ENCODE measurements at places on chromosomes 2 and 18.

DNA sequence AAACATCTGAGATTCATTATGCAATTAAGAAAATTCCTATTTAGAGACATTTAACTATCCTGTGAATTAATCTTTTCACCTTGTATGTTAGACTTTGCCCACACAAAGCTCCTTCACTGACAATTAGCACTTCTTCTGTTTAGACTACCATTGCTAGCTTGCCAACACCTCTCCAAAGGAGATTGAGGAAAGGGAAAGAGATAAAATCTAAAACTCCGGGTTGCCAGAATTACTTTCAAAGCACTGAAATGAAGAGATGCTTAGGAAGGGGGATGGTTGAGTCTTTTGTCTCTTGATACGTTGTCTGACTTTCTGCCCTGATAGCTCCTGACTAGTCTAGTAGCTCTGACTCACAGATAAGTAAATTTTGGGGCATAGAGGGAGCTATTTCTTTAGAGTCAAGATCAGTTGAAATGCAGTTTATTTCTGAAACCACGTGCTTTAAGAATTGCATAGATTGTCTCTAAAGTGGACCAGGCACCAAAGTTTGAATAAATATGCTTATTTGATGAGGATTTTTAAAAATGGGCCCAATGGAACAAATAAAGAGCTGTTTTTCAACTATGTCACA is 74.1 kb upstream of the DSEL start:
- peak; percentile 54 for DNase-seq

DNA sequence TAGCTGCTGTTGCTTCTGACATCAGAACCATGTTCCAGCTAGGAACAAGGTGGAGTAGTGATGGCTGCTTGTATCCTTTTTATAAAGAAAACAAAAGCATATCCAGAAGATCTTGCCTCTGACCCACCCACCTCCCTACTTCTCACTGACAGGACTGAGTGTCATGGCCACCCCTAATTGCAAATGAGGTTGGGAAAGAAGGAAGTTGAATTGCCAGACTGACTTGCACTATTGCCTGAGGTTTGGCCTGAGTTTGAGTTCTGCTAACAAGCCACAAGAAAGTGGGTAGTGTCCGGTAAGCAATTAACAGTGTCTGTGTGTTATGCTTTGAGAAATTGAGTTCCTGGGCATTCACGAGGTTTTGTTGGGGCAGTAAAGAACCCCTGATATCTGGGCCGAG is 22.8 kb downstream of the SGPP2 start:
- no peak for DNase-seq

DNA sequence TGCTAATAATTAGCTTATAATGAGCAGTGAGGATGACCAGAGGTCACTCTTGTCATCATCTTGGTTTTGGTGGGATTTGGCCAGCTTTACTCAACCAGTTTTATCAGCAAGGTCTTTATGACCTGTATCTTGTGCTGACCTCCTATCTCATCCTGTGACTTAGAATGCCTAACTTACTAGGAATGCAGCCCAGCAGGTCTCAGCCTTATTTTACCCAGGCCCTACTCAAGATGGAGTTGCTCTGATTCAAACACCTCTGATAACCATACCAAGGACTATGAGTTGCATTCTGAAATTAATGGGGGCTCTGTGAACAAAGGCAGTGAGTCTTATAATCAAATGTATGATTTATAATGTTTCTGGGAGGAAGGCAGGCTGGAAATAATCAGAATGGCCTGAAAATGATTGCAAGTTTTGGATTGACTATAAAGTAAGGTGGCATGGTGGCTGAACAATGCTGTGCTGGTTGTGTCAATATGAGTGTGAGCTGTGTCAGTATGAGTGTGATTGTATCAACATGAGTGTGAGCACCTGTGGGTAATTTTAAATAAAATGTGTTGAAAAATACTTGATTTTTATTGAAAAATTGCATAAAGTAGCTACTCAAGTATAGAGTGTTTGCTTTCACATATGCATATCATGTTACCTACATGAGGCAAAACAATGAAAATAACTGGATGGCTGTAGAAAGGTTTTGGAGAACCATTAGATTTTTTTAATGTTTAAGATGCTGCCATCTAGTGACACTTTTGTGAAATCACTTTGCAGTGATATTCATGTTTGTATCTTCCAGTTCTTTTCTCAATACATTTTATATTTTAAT is 103.0 kb downstream of the KYNU start:
- DNase-seq: peak; percentile 61

- DNase-seq: no peak
These were observed 1374.9 kb upstream of the CELF4 start for GRCh38 chr18:38940475-38940862.

DNA sequence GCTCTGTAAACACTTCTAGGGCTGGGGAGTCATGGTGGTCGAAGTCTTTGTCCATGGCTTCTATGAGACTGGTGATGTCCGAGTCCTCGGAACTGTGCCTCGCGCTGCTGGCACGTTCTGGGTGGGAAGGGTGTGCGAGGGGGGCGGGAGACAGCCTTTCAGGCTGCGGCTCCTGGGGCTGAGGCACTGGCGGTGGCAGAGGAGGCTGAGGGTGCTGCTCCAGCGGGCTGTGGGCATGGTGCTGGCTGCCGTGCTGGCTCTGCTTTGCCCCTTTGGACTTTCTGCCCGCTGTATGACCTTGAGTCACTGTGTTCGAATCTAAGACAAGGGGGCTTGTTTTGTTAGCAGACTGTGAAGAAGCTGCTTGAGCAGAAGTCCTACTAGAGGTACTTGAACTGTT is 79.0 kb downstream of the ZAP70 start:
- no peak for DNase-seq

GRCh38 chr2:60318544-60318943 is 234.9 kb downstream of the BCL11A start:
- no peak for DNase-seq

DNA sequence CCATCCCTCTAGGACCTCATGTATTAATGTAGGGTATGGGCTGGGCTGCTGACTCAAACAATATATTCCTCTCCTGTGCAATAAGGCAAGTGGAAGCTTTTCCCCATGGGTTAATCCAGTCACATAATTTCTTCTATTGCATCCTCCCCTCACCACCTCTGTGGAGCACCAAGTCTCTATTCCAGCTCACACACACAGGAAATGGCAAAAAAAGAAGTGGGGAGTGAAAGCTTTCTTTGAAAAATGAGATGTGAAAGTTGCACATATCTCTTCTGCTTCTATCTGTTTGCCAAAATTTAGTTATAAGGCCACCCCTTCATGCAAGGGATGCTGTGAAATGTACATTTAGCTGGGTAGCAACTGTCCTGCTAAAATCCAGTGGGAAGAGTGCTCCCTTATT is 121.3 kb downstream of the CDC42EP3 start:
- DNase-seq: no peak

GRCh38 chr2:139048017-139048416 is 267.8 kb upstream of the NXPH2 start:
- DNase-seq: no peak

GRCh38 chr2:62186156-62186905 is 9.6 kb upstream of the B3GNT2 start:
- no peak for DNase-seq

DNA sequence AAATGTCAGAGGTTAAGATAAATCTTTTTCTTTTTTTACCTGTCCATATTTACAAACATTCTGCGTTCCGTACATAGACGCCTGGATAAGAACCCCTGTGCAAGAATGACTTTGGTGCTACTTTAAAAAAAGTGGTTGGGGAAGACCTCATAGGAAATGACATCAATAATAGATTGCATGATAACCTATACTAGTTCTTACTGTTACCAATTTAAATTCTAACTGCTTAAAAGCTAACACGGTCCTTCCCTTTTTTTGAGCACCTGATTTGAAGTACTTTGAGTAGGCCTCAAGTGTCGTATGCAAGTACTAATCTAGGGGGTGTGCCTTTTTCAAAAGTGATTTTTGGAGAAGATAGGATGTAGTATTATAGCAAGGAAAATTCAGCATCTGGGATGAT is 2.1 kb downstream of the SLC39A10 start:
- peak; percentile 10 for DNase-seq

DNA sequence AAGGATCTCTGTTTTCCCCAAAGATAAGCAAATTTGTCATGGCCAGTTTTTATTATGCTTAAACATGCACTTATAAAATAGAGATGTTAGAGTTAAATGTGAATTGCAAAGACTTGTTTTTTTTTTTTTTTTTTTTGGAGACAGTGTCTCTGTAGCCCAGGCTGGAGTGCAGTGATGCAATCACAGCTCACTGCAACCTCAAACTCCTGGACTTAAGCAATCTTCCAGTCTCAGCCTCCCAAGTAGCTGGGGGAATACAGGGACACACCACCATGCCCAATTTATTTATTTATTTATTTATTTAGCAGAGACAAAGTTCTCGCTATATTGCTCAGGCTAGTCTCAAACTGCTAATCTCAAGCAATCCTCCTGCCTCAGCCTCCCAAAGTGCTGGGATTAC is 15.1 kb downstream of the PHOSPHO2 start:
- DNase-seq: peak; percentile 47

GRCh38 chr2:28287256-28287915 is 105.3 kb upstream of the FOSL2 start:
- DNase-seq: peak; percentile 44

- no peak for DNase-seq
These were observed 64.4 kb downstream of the KLHL29 start for GRCh38 chr2:23449413-23449812.

GRCh38 chr2:102433973-102434654 is 11.2 kb downstream of the IL18RAP start:
- no peak for DNase-seq

DNA sequence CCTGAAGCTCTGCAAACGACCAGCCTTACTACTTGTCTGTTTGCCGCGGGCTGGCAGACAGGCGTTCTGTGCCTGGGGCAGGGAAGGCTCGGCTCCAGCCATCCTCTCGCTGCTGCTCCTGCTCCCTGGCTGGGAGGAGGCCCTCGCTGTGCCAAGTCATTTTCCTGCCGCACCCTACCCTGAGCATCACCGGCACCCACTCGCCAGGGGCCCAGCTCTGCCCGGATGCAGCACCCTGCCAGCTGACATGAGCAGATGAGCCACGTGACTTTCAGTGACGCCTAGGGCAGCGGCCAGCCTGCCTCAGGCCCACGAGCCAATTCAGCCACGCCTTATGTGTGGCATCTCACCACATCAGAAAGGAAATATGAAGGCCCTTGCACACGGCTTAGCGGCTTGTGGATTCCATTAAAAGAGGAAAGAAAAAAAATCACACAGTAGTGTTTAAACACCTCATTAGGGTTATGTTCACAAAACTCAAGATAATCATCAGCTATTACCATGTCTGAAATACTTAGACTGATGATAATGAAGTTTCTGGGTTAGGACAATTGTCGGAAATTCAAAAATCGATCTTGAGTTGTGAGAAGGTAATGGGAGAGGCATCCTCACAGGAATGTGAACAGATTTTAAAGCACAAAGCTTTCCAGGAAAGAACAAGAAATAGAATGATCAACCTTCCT is 250.5 kb downstream of the TWIST2 start:
- no peak for DNase-seq

GRCh38 chr2:48768669-48769068 is 13.1 kb upstream of the LHCGR start:
- DNase-seq: no peak

DNA sequence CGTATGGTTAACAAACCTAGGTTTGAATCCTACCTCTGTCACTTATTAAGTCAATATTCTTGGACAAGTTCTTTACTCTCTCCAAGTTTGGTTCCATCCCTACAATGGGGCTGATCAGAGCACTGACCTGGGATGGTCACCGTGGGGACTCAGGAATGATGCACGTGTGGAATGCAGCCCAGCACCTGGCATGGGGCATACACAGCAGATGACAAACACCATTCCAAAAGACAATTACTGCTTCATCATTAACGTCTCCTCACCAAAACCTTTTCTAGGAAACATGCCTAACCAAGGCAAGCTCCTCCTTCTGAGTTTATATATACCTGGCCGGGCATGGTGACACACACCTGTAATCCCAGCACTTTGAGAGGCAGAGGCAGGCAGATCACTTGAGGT is 532.9 kb upstream of the ID2 start:
- DNase-seq: no peak

All from fibroblast of mammary gland (primary cell).